Substantia nigra (tissue), 51 donors: ENCODE measurements at places on chromosomes 5 and 9.

DNA sequence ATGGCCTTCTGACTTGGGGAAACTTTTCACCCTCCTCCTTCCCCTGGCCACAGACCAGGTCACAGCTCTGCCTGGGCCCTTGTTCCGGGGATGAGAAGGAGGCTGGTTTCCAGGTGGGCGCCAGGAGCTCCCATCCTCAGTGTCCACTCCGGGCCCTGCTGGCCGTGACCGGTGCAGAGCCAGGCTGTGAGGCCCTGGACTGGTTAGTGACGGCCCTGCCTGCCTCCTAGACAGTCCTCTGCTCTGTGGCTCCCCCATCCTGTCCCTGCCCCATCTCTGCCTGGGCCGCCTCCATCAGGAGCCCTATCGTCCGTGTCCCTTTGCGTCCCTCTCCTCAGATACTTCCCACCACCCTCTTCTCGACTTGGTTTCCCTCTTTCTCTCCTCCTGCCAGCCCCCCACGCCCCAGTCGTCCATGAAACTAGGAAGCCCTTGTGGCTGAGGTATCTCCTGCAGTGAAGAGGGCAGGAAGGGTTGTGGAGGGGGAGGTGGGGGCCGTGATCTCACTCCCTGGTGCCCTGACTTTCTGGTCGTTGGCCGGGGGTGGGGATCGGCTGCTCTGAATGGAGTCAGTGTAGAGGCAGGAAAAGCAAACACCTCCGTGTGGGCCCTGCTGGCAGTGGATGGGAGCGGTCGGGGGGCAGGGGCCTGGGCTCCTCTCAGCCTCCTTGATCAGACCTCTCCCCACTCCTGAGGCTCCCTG is 15.4 kb upstream of the CERCAM start:
- peak; percentile 53 for DNase-seq

DNA sequence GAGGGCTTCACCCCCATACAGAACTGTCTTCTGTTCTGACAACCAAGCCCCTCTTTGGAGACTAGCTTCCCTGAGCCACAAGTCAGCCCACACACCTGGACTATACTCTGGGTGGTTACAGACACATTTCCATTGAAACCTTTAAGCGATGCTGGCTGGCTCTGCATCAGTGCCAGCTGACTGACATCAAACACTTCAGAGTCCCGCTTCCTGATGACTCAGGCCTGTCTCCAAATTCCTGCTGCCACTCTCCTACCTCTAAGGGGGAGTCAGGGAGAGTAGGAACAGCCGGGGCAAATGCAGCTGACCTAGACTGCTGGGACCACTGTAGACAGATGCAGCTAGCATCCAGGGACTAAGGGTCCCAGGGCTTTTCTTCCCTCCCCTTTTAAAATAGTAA is 59.4 kb downstream of the SIL1 start:
- no peak for DNase-seq

GRCh38 chr9:76246680-76247079 is 147.5 kb downstream of the RFK start:
- DNase-seq: no peak

DNA sequence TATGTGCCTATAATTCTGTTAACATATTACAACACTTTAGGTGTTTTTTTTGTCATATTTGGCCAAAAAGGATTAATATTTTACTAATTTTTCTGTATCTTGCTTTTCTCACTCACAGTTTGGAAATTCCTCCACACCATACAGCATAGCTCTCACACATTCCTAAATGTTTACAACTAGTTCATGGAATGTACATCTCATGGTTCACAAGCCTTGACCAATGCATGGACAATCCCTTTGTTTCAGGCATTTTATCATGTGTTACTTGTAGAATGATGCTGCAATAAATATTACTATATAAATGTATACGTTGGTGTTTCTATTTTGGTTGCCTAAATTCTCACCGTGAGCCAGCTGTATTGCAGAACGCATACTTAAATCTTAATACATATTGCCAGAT is 80.5 kb upstream of the SPATA31C2 start:
- no peak for DNase-seq

GRCh38 chr5:167012123-167013034 is 1279.1 kb upstream of the WWC1 start:
- DNase-seq: no peak

DNA sequence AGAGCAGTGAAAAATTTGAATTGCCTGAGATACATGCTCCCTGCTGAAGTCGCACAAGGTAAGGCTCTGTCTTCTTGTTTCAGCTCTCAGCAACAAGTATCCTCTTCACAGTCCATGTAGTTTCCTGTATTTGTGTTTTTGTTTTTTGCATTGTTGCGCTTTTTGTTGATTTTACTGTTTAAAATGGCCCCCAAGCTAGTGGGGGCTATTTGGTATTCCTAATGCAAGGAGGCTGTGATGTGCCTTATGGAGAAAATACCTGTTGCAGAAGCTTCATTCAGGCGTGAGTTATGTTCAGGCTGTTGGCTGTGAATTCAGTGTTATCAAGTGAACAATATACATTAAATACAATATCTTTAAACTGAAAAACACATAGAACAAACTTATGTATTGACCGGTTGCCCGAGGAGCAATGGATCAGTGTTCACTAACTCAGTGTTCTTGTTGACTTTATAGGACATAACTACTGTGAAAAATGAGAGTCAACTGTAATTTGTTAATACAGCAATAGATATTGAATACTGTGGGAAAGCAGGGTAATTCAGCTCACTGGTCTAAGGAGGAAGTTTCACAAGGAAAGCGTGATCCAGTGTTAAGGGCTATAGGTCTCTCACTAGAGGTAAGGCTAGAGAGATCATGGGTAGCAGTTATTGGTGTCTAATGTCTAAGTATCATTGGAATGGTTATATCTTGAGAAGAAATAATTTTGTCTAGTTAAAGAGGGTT is 150.5 kb downstream of the GCNT1 start:
- DNase-seq: no peak

DNA sequence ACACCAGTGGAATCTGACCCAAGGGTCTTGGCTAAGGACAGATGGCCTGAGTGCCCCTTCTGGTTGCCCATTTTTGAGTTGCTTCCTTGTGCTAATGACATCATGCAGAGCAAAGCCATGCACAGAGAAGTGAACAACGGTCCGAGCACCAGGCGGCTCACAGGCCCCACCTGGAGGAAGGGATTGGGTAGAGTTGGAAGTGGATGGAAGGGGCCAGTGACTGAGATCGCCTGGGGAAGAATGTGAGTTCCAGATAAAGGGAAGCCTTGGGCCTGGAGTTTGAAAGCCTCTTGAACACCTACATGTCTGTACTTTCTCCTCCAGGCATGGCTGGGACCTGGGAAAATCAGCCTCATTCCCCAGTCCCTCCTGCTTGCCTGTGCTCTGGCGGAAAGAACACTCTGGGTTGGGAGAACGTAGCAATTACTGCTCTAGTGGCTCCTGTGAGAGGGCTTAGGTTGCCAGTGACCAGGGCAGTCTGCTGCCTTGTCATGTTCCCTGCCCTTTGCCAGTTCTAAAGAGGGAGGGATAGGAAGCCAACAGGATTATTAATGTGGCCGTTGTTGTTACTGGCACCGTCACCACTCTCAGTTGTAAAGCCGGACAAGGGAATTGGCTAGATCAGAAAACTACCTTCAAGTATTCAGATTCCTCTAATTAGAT is 62.5 kb upstream of the PTPN3 start:
- DNase-seq: no peak

GRCh38 chr5:33762859-33763258 is 128.9 kb downstream of the ADAMTS12 start:
- no peak for DNase-seq

DNA sequence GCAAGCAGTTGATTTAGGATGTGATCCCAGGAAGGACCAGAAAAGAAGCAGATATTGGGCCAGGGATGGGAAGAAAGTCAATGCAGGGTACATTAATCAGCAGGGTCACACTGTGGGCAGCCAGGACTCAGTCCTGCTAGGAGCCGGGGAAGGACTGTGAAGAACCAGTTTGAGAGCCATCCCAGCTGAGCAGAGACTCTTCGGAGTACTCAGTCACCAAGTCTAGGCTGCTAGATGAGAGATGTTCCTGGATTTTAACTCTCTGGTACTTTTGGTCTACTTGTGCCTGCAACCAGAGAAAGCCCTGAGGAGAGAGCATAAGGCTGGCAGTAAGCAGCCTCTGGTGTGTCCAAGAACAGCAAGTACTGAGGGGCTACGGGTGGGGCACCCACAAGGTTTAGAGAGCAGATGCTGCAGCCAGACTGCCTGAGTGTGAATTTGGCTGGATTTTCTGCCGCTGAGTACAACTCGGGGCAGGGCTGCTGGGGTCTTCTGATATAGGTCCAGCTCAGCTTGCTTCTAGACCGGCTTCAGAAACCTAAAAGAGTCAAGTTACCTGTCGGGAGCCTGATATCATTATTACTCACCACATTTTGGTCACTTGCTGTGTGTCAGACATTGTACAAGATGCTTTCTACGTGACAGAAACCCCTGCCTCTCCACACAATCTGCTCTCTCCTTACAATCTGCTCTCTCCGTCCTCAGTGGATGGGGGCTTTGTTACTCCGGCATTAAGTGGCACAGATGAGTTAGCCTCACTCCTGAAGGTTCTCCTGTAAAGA is 250.2 kb upstream of the GAS1 start:
- no peak for DNase-seq

GRCh38 chr9:125537442-125538091 is 169.4 kb downstream of the MAPKAP1 start:
- no peak for DNase-seq

DNA sequence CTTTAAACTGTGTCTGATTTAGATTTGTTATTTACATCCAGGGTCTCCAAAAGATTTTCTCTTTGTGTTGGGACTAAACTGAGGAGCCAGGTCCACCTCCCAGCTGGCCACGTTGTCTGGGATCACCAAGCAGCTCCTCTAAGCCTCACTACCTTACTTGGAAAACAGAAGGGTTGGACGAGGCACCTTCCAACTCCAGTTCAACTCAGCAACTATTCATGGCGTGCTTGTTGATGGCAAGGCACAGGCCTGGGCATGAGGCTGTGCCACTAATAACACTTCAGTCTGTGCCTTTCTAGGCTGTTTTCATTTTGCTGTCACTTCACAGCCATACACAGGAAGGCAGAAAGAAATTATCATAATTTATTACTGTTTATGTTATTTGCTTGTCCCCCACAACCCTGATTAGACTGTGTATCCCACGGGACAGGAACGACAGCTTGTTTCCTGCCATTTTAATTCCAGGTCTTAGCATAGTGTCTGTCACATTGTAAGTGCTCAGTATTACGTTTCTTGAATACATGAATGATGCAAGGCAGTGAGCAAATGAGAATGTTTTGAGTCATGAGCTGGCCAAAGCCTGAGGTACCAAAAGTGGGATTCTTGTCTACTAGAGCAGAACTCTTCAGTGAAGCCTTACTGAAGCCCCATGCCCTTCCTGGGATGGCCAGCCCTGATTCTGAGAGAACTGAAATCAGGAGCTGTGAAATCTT is 125.8 kb downstream of the GALNT10 start:
- no peak for DNase-seq

DNA sequence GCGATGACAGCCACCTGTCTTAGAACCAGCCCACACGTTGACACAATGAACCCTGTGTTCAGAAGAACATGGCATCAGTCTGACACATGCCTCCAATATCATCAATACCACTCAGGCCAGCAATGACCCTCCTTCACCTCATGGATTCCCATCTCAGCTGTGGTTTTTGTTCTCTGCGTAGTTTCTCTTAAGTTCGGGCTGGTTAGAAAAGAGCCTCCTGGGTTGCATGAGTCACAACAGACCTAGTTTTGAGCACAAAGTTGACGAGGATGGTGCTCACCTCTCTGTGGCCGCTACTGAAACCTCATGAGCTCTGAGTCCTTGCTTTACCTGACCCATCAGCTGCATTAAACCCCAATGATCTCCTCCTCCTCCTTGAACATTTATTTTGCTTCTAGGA is 299.9 kb downstream of the SPOCK1 start:
- no peak for DNase-seq

DNA sequence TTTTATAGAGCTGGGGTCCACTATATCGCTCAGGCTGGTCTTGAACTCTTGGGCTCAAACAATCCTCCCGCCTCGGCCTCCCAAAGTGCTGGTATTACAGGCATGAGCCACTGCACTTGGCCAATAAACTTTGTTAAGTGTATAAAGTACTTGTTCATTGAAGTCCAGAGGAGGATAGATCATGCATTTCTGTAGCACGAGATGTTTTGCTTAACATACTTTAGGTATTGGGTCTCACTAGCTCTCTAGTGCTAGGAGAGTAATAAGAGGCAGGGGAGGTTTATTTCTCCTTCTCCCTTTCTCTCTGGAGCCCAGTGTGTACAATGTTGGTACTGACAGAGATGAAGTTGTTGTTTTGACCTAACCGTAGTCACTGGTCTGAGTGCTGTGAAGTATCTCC is 125.6 kb upstream of the KLF9 start:
- no peak for DNase-seq

- DNase-seq: no peak
These were observed 50.1 kb upstream of the HAND1 start for GRCh38 chr5:154528005-154528594.

GRCh38 chr5:156896546-156896945 is 46.5 kb downstream of the PPP1R2B start:
- DNase-seq: no peak

- no peak for DNase-seq
These were observed 167.9 kb upstream of the BRINP1 start for GRCh38 chr9:119537138-119537537.

- DNase-seq: no peak
These were observed 88.3 kb downstream of the BRINP1 start for GRCh38 chr9:119280740-119281485.

DNA sequence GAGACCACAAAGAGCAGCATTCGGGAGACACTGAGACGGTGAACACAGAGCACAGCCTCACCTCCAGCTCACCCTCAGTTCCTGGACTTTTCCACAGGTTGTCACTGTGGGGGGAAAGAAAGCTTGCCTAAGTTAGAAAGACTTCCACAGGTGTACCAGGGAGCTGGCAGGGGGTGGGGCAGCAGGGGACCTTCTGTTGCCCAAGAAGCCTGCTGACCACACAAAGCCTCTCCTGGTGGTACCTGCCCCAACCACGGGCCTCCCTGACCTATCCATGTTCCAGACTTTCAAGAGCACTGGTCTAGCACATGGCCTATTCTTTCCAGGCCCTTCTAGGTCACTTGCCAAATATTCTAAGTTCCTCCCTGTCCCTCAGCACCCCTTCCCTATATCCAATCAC is 550.8 kb downstream of the BNC2 start:
- DNase-seq: no peak

DNA sequence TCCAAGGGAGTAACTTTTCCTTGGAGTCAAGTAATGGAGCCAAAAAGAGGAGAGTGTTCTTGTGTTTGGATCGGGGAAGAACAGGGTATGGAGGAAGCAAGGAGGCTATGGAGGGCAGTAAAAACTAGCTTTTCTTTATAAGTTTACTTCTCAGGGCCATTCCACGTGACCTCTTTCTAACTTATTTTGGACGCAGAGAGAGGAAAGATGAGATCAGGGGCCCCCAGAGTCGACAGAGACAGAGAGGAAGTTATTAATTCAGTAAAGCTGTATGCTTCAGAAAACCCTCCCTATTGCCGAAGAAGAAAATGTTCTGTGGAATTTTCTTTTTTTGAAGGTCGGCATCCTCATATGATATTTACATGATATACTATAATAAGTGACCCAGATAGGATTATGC is 233.8 kb upstream of the MPDZ start:
- no peak for DNase-seq
